Central memory CD8-positive, alpha-beta T cell (primary cell): ENCODE measurements at places on chromosomes 2 and 18.

- DNase-seq = no peak
Observed at GRCh38 chr2:236164201-236164924, 3.8 kb downstream of the GBX2 start.

DNA sequence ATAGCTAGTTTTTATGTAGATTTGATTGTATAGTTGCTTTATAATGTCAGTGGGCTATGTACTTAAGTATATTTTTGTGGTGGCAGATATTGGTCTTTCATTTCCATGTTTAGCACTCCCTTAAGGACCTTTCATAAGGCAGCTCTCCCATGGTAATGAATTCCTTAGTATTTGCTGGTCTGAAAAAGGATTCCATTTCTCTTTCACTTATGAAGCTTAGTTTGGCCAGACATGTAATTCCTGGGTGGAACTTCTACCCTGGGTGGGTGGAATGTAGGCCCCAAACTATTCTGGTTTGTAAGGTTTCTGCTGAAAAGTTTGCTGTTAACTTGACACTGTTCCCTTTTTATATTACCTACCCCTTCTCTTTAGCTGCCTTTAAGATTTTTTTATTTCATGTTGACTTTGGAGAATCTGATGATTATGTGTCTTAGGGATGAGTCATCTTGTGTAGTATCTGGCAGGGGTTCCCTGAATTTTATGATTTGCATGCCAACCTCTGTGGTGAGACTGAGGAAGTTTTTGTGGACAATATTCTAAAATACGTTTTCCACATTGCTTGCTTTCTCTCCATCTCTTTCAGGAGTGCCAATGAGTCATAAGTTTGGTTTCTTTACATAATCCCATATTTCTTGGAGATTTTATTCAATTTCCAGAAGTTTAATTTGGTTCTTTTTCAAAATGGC, 65.4 kb upstream of the VRK2 start:
- DNase-seq = no peak

- DNase-seq = no peak
Observed at GRCh38 chr2:180872255-180872654, 108.2 kb upstream of the UBE2E3 start.

- DNase-seq = no peak
Observed at GRCh38 chr2:23312996-23313606, 71.9 kb upstream of the KLHL29 start.

GRCh38 chr2:64114063-64114911, 29.9 kb downstream of the PELI1 start:
- DNase-seq = no peak

GRCh38 chr2:18959952-18960717, 370.8 kb upstream of the NT5C1B start:
- no peak for DNase-seq

GRCh38 chr18:62717169-62717924, 2.0 kb downstream of the PHLPP1 start:
- peak; percentile 16 for DNase-seq

DNA sequence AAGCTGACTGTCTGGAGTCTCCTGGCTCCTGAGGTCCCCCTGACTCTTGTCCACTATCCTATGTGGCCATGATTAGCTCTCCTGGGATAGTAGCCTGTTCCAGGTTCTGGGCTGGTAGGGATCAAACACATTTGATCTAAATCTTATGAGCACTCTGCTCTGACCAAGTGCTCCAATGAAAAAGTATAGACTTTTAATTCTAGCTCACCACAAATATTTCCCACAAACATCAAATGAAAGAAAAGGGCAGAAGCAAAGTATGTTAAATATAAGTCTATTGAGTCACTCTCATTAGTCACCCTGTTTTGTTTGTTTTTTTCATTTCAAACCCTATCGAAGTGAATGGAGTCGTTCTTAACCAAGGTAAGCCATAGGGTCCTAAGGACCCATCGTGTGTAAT, 39.7 kb upstream of the NEDD4L start:
- no peak for DNase-seq

DNA sequence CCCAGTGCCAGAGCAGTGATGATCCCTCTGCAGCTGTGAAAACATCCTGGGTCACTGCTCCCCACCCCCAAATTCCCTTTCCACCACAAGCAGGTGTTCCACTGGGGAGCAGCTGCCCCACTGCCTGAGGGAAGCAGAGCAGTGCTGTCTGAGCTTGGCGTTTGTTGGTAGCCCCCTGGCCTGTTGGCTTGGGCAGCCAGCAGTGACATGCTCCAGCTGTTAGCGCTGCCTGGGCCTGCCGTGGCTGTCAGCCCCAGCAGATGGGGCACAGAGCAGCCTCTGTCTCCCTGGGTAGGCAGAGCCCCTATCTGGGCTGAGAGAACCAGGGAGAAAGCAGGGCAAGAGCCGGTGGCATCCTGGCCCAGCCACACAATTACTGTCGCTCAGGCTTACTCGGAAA, 247.7 kb downstream of the GLI2 start:
- DNase-seq = no peak
